Urinary bladder (tissue), 4 donors: ENCODE measurements at places on chromosomes 4 and X. TPM values are rescaled to one million over a fixed set of nuclear protein-coding genes. Genes with fewer than 3 reads are reported as not detected.

Gene DRP2
- total RNA-seq: 2.7 TPM

Gene BANK1
- total RNA-seq: 6.7 TPM

- DNase-seq: no peak
These were observed 12.7 kb upstream of the CD40LG start for GRCh38 chrX:136635235-136635634.

GRCh38 chr4:110159541-110159940 lies 38.9 kb downstream of the ELOVL6 start:
- DNase-seq: no peak

DNA sequence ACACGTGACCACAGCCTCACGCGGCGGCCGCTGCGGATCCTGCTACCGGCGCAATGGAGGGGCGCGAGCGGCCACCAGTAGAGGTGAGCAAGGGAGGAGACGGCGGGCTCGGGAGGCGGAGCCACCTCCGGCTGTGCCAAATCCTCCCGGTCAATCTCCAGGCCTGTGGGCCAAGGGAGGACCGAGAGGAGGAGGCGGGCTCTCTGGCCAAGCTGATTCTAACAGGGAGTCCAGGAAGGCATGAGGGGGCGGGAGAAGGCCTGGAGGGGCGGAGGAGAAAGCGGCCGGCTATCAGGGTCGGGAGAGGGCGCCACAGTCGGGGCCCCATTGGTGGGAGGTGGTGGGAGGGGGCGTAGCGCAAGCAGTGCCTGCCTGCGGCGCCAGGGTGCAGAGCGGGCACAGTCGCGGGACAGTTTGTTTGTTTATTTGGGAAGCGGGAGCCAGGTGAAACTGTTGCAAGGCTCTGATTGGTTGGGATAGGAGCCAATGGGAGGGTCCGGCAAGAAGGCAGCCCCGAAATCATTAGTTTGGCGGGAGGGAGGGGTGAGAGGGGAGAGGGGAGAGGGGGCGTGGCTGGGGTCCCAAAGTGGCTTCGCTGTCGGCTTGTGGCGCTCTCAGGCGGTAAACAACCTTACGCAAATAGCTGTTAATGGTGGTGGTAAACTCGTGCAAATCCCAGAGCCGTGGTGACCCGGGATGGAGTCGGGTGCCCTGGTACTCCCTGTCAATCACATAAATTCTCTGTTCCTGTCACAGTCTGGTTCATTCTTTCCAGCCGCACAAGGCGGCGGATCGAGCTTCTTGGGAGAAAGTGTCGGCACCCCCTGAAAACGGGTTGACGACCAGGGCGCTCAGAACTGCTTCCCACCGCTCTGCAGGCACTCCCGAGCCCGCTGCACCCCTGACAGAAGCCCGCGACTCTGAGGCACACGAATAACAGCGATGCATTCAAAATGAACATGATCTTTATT lies at the start of gene IRS4:
TSS of gene IRS4 (minus strand) at position 55 of the 971 bp plus-strand sequence.
- DNase-seq: no peak

- no peak for DNase-seq
These were observed 192.2 kb downstream of the KCTD8 start for GRCh38 chr4:44256414-44256813.
